ENCODE measurements at places on chromosomes 5 and 9. TPM values are rescaled to one million over a fixed set of nuclear protein-coding genes. Genes with fewer than 3 reads are reported as not detected.

GRCh38 chr5:142506046-142506445 lies 179.8 kb downstream of the FGF1 start:
- H3K27ac ChIP-seq = peak overlapping the region; percentile 31
- no peaks in the 10 kb centered on the region for H3K36me3 ChIP-seq
- H3K27me3 ChIP-seq = no peaks in the 10 kb centered on the region
- H3K4me3 ChIP-seq = peak overlapping the region; percentile 0
- H3K4me1 ChIP-seq = peaks cover 34% of the 10 kb centered on the region

DNA sequence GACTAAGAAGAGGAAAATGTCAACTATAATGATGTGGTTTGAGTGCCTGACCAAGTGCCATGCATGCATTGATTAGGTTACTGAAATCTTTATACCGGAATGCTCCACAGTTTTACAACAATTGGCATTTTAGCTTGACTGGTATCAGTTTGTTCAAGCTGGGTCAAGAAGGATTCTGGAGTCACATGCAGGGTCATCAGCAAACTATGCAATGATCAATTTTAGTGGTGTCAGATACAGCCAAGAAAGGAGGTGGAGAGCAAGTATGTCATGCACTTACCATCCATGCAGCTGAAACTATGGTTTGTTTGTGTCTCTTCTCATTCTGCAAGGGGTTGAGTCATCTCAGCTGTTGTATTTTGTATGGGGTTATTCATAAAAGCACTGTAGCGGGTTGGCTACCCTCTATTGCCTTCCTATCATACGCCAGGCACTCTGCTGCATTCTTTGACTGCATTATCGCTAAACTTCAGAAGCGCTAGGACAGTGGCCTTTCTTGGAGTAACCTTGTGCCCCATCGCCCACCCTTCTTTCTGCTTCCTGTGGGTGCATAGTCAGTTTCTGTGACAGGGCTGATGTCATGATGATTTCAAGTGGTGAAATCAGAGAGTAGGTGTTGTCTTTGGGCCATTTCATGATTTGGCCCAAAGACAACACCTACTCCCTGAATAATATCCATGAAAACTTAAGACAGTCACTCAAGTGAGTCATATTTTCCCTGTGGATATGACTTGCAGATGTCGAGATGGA lies 145.4 kb downstream of the MTX3 start:
- H3K27me3 ChIP-seq = peaks cover under 1% of the 10 kb centered on the region
- DNase-seq = peak; percentile 75
- peak overlapping the region; percentile 9 for H3K4me3 ChIP-seq
- peak overlapping the region; percentile 75 for H3K27ac ChIP-seq
- H3K4me1 ChIP-seq = peaks cover 21% of the 10 kb centered on the region
- no peaks in the 10 kb centered on the region for H3K36me3 ChIP-seq

- H3K4me3 ChIP-seq = no peak overlapping the region
- H3K36me3 ChIP-seq = peaks cover 5% of the 10 kb centered on the region
Measured at GRCh38 chr5:81717226-81717625, 33.7 kb downstream of the SSBP2 start.

DNA sequence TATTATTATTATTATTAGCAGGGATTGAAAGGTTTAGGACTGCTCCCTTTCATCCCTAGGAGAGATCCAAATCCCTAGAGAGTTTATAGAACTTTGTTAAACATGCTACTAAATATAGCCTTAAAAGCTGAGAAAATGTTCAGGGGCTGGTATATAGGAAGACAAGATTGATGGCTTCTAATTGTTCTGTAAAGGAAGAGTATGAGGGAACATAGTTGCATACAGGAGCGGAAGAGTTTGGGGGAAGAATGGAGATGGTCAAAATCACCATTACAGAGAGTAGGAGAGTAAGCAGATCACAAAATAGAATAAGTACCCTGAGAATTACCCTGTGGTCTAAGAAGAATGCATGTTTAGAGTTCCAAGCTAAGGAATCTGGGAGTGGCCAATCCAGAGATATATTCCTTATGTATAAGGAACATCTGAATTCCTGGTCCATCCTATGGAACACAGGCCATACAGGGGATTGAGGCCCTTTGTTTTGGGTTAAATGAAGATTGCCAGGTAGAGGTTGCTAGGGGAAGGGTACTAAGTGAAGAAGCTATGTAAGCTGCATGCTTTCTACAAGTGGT lies 158.0 kb upstream of the APC start:
- H3K36me3 ChIP-seq = no peaks in the 10 kb centered on the region
- no peak overlapping the region for H3K4me3 ChIP-seq
- no peaks in the 10 kb centered on the region for H3K4me1 ChIP-seq
- no peak for DNase-seq
- H3K27me3 ChIP-seq = no peaks in the 10 kb centered on the region

DNA sequence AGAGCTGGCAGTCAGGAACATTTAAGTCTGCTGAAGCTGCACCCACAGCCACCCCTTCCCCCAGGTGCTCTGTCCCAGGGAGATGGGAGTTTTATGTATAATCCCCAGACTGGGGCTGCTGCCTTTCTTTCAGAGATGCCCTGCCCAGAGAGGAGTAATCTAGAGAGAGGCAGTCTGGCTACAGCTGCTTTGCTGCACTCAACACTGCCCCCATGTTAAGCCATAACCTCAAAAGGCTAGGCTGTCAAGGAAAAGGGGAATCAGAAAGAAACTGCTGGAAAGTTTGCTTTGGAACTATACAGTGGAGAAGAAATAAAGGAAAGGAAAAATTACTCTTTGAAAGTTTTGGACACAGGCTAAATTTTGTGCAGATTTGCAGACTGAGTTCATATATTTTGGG lies 127.2 kb downstream of the MACIR start:
- no peak for DNase-seq
- no peaks in the 10 kb centered on the region for H3K4me1 ChIP-seq
- no peaks in the 10 kb centered on the region for H3K36me3 ChIP-seq
- H3K27ac ChIP-seq = no peak overlapping the region
- H3K27me3 ChIP-seq = peaks cover 13% of the 10 kb centered on the region
- H3K4me3 ChIP-seq = no peak overlapping the region

GRCh38 chr5:133938039-133938821 lies 30.2 kb downstream of the C5orf15 start:
- H3K27me3 ChIP-seq = no peaks in the 10 kb centered on the region
- no peaks in the 10 kb centered on the region for H3K36me3 ChIP-seq
- DNase-seq = no peak
- peaks cover 22% of the 10 kb centered on the region for H3K4me1 ChIP-seq
- no peak overlapping the region for H3K4me3 ChIP-seq

- no peaks in the 10 kb centered on the region for H3K4me1 ChIP-seq
- H3K27me3 ChIP-seq = no peaks in the 10 kb centered on the region
- no peaks in the 10 kb centered on the region for H3K36me3 ChIP-seq
Measured at GRCh38 chr5:124162767-124163532, 583.5 kb downstream of the ZNF608 start.

DNA sequence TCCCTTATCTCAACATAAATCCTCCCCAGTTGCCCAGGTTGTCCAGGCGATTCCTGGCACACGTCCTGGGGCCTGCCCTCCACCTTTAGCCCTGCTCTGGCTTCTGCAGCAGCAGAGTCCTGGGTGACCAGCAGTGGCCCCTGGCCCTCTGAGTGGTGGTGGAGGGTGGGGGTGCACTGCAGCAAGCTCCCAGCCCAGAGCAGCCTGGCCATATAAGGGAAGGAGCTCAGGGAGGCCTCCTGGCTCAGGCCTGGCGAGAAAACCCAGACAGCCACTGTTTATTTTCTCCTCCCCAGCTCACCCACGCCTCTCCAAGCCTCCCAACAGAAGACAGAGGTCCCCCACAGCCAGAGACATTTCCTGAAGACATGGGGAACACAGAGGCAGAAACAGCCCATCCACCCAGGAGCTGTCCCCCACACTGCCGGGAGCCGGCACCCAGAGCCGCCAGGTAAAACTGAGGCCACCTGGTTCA lies 44.7 kb upstream of the IL17B start:
- H3K27ac ChIP-seq = no peak overlapping the region
- no peaks in the 10 kb centered on the region for H3K36me3 ChIP-seq
- H3K4me1 ChIP-seq = peaks cover 2% of the 10 kb centered on the region
- no peak for DNase-seq

- no peak for DNase-seq
- H3K4me1 ChIP-seq = no peaks in the 10 kb centered on the region
- H3K27me3 ChIP-seq = no peaks in the 10 kb centered on the region
- no peak overlapping the region for H3K27ac ChIP-seq
- H3K4me3 ChIP-seq = no peak overlapping the region
Measured at GRCh38 chr5:128346038-128346437, 192.0 kb downstream of the FBN2 start.

DNA sequence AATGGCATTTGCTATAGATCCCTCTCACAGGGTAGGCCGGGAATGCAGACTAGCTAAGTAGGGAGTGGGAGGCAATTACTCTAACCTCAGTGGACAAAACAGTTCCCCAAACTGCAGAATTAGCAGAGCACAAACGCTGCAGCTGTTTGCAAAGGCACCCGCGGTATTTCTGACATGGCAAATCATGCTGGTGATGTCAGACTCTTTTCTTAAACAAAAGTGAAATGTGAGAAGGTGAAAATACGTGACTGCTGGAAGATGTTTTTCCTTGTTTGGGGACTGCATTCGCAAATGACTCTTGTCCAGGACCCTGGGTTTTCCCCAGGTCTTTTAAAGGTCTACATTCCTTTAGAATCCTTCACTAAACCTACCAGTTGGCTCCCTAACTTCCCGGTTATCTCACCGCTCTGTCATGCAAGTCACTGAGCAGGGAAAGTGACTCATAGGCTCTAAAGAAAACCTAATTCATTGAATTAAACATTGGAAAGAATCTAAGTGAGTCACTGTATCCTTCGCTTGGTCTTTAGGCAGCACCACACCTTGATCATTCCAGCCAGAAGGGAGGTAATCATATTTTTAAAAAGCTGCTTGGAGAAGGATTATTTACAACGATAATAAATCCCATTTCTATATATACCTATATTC lies 91.5 kb upstream of the DNAH5 start:
- H3K4me1 ChIP-seq = peaks cover 4% of the 10 kb centered on the region
- DNase-seq = no peak
- H3K27ac ChIP-seq = no peak overlapping the region
- peaks cover 8% of the 10 kb centered on the region for H3K27me3 ChIP-seq
- no peaks in the 10 kb centered on the region for H3K36me3 ChIP-seq
- H3K4me3 ChIP-seq = no peak overlapping the region

DNA sequence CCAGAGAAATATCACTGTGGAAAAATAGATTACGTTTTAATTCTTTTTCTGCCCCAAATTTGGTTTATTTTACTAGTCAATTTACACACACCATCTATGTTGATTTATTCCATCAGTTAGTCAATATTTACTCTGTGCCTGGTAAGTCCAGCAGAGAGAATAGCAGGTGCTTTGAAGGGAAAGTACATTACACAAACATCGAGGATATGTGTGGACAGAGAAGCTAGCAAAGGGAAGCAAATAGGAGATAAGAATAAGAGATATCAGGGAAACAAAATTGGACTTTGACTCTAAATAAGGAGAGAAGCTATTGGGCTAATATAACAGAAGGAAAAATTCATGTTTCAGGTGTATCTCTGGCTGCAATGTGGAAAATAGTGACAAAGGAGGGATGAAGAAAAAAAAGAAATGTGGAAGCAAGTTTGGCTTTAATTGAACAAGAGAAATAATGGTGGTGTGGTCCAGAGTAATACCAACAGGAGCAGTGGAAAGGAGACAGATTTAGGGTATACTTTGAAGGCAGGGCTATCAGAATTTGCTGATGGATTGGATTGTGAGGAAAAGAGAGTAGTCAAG lies 587.7 kb upstream of the CDH6 start:
- H3K27me3 ChIP-seq = no peaks in the 10 kb centered on the region
- DNase-seq = no peak
- H3K27ac ChIP-seq = no peak overlapping the region

GRCh38 chr9:2178034-2178734 lies 163.0 kb downstream of the SMARCA2 start:
- peaks cover 3% of the 10 kb centered on the region for H3K4me1 ChIP-seq
- no peak overlapping the region for H3K27ac ChIP-seq
- H3K36me3 ChIP-seq = peaks cover 15% of the 10 kb centered on the region
- H3K4me3 ChIP-seq = no peak overlapping the region

- no peak overlapping the region for H3K4me3 ChIP-seq
- H3K4me1 ChIP-seq = no peaks in the 10 kb centered on the region
- DNase-seq = no peak
- H3K36me3 ChIP-seq = no peaks in the 10 kb centered on the region
Measured at GRCh38 chr5:133520991-133521706, 91.2 kb downstream of the FSTL4 start.

DNA sequence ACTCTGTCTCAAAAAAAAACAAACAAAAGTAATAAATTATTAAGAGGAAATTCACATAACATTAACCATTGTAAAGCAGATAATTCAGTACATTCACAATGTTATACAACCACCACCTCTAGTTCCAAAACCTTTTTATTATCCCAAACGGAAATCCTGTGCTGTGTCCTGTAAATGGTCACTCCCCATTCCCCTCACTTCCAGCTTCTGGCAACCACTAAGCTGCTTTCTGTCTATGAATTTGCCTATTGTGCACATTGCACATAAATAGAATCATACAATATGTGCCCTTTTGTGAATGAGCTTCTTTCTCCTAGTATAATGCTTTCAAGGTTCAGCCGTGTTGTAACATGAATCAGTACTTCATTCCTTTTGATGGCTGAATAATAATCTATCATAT lies 20.8 kb downstream of the C9orf152 start:
- no peak overlapping the region for H3K4me3 ChIP-seq
- H3K27me3 ChIP-seq = peaks cover 5% of the 10 kb centered on the region
- no peak overlapping the region for H3K27ac ChIP-seq
- peaks cover 11% of the 10 kb centered on the region for H3K4me1 ChIP-seq

GRCh38 chr9:136881691-136882108 lies 4.6 kb upstream of the TRAF2 start:
- peak; percentile 92 for DNase-seq
- peaks cover 8% of the 10 kb centered on the region for H3K36me3 ChIP-seq
- peak overlapping the region; percentile 97 for H3K27ac ChIP-seq
- H3K4me1 ChIP-seq = peaks cover 33% of the 10 kb centered on the region

Gene SLC12A2
- 24.4 TPM for total RNA-seq

Gene GLRA1
- total RNA-seq = not detected

Gene TMEM252
- not detected for total RNA-seq

Gene CYFIP2
- 193 TPM for total RNA-seq

Gene LPCAT1
- total RNA-seq = 93.2 TPM

Gene SPINK1
- total RNA-seq = not detected

Measured in activated CD4-positive, alpha-beta T cell treated with anti-CD3 and anti-CD28 coated beads, Interleukin-2, amount 10 ng/mL, durations not matched to agents 24 days and 14 days (primary cell).